ENCODE measurements at places on chromosomes 4 and X.
A peak's percentile ranks its signal among the peaks of the same experiment; 100 is the strongest.

DNA sequence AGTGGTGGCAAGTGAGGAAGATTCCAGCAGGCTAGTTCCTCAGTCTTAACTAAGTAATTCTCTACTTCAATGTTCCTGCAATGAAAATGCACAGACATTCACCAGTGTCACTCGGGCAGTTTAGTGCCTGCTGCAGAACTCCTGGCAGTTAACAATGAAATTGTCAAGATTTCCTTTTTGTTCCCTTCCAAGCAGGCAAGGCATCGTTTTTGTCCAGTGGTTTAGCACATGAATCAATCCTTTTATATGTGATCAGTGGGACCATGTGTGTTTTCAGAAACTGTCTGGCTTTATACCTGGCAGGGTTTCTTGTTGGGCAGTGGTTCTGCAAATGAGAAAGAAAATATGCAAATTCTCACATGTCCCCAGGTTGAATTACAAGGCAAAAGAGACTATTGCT, 122.2 kb downstream of the GBA3 start:
- no peak for DNase-seq

- DNase-seq = no peak
These were observed 59.1 kb downstream of the ZFX start for GRCh38 chrX:24208496-24209240.

GRCh38 chrX:102627640-102628039, 23.6 kb upstream of the GPRASP1 start:
- no peak for DNase-seq

DNA sequence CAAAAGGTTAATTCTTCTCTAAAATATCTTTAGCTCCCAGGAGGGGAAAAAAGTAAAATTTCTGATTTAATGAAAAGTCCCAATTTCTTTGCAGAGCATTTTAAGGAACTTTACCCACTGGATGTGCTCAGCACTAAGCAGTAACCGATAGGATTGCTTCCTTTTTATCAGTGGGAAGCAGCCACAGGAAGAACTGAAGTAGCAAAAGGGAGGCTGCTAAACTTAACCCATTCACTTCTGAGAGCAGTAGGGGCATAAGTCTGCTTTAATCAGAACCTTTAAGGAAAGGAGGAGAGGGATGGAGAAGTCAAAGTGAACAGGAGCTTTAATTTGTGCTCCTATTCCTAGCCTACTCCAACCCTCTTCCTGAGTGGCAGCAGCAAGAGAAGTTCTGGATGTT, at the start of gene F8:
Gene F8 (minus strand): TSS at position 139 of the 400 bp plus-strand sequence. CDS start 171 bp downstream, outside the sequence.
- no peak for DNase-seq

DNA sequence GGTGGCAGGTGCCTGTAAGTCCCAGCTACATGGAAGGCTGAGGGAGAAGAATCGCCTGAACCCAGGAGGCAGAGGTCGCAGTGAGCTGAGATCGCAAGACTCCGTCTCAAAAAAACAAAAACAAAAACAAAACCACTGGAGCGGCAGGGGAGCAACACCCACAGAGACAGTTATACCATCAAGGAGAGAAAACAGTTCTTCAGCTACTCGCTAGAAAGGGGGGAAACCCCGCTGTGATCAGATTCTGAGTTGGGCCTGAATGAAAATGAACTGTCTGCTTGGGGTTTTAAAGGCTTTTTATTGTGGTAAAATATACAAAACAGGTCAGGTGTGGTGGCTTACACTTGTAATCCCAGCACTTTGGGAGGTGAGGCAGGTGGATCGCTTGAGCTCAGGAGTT, 16.8 kb upstream of the IRAK1 start:
- peak; percentile 14 for DNase-seq

DNA sequence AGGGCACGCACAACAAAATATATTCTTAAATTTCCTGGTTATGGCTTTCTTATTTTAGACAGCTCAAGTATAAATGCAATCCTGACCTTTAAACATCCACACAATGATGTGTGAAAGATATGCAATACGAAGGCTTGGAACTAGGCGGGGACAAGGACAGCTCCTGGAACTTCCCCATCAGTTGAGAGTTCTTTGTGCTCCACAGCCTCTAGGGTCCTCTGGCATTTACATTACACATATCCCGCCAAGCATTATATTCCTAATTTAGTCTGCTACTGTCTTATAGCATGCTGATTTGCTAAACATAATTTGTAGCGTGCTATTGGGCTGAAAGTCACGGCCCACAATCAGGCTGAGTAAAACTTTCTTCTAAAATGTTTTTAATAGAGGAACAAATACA, 74.4 kb downstream of the FTHL17 start:
- DNase-seq = no peak

DNA sequence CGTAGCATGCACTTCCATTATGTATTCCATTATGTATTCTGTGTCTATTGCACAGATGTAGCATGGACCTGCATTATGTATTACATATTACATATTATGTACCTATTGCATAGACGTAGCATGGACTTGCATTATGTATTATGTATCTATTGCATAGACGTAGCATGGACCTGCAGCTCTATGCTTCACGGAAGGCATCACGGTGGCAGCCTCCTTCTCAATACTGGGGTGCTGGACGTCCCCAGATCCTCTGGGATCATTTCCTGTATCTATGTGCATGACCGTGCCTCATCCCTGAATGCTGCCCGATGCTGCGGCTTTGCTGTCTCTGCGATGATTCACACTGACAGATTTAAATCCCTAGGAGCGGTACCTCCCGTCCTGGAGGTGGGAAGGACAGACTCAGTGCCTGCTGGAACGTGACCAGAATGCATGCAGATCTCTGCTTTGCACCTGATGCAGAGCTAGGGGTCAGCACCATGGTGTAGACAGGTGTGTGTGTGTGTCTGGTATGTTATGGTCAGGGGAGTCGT, 317.5 kb downstream of the DHRSX start:
- DNase-seq = no peak

DNA sequence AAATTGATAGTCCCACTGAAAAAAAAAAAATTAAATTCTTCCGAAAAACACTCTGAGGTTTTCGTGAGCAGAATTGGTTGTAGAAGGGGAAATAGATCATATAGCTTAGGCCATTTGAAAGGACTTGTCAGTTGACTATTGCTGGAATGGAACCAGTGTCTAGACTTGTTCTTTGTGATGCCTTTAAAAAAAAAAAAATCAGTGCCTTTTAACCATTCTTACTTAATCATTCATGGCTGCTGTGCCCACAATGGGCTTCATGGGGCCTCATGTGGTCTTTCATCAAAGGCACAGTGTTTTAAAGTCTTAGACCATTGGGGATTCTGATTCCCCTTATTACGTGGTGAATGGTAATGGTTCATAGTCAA, 139.3 kb downstream of the AFF1 start:
- DNase-seq = no peak
